Cardiac muscle cell (in vitro differentiated cells and primary cell): ENCODE measurements at places on chromosomes 12 and 14. TPM values are rescaled to one million over a fixed set of nuclear protein-coding genes. Genes with fewer than 3 reads are reported as not detected.

Gene RAD51AP1
- total RNA-seq = 7.5 and 17.1 TPM in 2 replicates

Gene PLEK2
- total RNA-seq = 0.67 and 1.8 TPM in 2 replicates

Gene KRT77
- not detected in 2 replicates for total RNA-seq

Gene CLEC1B
- 0.95 and 1.2 TPM in 2 replicates for total RNA-seq

Gene POC1B
- 11.0 and 12.8 TPM in 2 replicates for total RNA-seq

Gene SOCS2
- 40.7 and 46.1 TPM in 2 replicates for total RNA-seq
